ENCODE measurements at places on chromosomes 12 and 14. TPM values are rescaled to one million over a fixed set of nuclear protein-coding genes. Genes with fewer than 3 reads are reported as not detected.

GALC gene
- total RNA-seq, result 12.2 TPM

TBX3 gene
- total RNA-seq, result 19.1 TPM

CLEC9A gene
- not detected for total RNA-seq

EEF1AKMT3 gene
- 6.1 TPM for total RNA-seq

KCNC2 gene
- not detected for total RNA-seq

CBLN3 gene
- 1.6 TPM for total RNA-seq

TAS2R7 gene
- not detected for total RNA-seq

SLC39A2 gene
- total RNA-seq, result not detected

AMHR2 gene
- 2.0 TPM for total RNA-seq

CLEC1B gene
- total RNA-seq, result not detected

RDH5 gene
- total RNA-seq, result 2.6 TPM

ZNF891 gene
- total RNA-seq, result 0.39 TPM

GUCY2C gene
- 0.01 TPM for total RNA-seq

LRRC9 gene
- total RNA-seq, result not detected

ZDHHC22 gene
- total RNA-seq, result 0.37 TPM

LYSET gene
- total RNA-seq, result 39.9 TPM

PLEKHH1 gene
- 4.3 TPM for total RNA-seq

PLD4 gene
- 0.29 TPM for total RNA-seq

KRT74 gene
- total RNA-seq, result not detected

GLIPR1L1 gene
- not detected for total RNA-seq

IFNG gene
- not detected for total RNA-seq

IKZF4 gene
- total RNA-seq, result 2.1 TPM

CLECL1 gene
- not detected for total RNA-seq

PGF gene
- total RNA-seq, result 3.5 TPM

TOMM20L gene
- total RNA-seq, result not detected

PTPRR gene
- 0.17 TPM for total RNA-seq

ETFBKMT gene
- 0.92 TPM for total RNA-seq
